HFFc6 (cell line): ENCODE measurements at places on chromosomes 3 and 15. TPM values are rescaled to one million over a fixed set of nuclear protein-coding genes. Genes with fewer than 3 reads are reported as not detected.

DNA sequence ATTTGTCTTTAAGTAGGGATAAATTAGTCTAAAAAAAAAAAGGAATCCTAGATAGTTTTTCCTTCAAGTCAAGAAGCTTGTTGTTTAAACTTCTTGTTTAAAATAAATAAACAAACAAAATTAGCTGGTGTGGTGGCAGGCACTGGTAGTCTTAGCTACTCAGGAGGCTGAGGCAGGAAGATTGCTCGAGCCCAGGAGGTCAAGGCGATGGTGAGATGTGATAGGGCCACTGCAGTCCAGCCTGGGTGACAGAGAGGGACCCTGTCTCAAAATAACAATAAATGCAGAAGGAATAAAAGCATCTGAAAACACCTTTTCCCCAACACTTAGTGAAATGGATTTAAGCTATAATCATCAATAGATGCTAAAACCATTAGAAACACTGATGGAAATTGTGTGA lies 19.0 kb downstream of the GLB1 start:
- H3K27ac ChIP-seq: no peak overlapping the region
- no peak for DNase-seq
- peaks cover 6% of the 10 kb centered on the region; the same call in 1 of the 2 replicates for H3K36me3 ChIP-seq
- no peak overlapping the region for H3K4me3 ChIP-seq

- peak within 1 kb of the TSS; percentile 82 for H3K27ac ChIP-seq
- DNase-seq: peak; percentile 96
- peaks cover 44% of the 10 kb centered on the region for H3K4me1 ChIP-seq
- H3K4me3 ChIP-seq: peak within 1 kb of the TSS; percentile 93
These were observed at the start of gene PARP6 for GRCh38 chr15:72272213-72272996. TSS of gene PARP6 (minus strand) at chr15:72272554. CDS start at chr15:72267477, 5,077 bp downstream.

Gene MUC20
- total RNA-seq: 0.17 TPM in 1 of 2 replicates, not detected in the other

GRCh38 chr15:57018151-57018550 lies 99.7 kb downstream of the TCF12 start:
- no peak overlapping the region for H3K4me3 ChIP-seq
- no peak for DNase-seq
- peaks cover 69% of the 10 kb centered on the region for H3K4me1 ChIP-seq
- peak overlapping the region; percentile 7; the same call in 1 of the 2 replicates for H3K27ac ChIP-seq

DNA sequence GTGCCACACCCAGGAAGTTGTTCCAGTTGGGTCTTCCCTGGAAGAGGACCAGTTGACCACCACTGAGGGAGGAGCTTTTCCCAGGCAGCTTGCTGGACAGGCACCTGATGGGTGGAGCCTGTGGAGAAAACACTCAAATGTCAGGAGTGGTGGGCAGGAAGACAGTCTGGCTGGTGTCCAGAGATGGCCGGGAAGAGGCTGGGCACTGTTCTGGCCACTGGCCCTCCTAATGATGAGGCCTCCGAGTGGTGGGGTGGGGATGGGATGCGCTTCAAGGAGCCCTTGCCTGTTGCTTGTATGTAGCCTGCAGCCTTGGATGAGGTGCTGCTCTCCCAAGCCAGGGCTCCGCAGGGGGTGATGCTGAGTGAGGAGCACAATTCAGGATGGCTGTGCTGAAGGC lies 12.3 kb downstream of the PLEKHO2 start:
- H3K27ac ChIP-seq: peak overlapping the region; percentile 83
- no peak overlapping the region; the same call in 1 of the 2 replicates for H3K4me3 ChIP-seq
- DNase-seq: no peak
- H3K4me1 ChIP-seq: peaks cover 83% of the 10 kb centered on the region

- H3K27me3 ChIP-seq: no peaks in the 10 kb centered on the region
- peak overlapping the region; percentile 39; the same call in 1 of the 2 replicates for H3K4me3 ChIP-seq
These were observed 10.0 kb downstream of the C3orf52 start for GRCh38 chr3:112096176-112096575.

Gene ITIH1
- not detected in 3 replicates for total RNA-seq

GRCh38 chr15:89362203-89363101 lies 27.8 kb upstream of the POLG start:
- peaks cover 79% of the 10 kb centered on the region for H3K27me3 ChIP-seq
- no peaks in the 10 kb centered on the region for H3K4me1 ChIP-seq
- no peaks in the 10 kb centered on the region for H3K36me3 ChIP-seq
- H3K27ac ChIP-seq: no peak overlapping the region
- no peak for DNase-seq

- no peak overlapping the region for H3K27ac ChIP-seq
- no peaks in the 10 kb centered on the region for H3K36me3 ChIP-seq
- no peak for DNase-seq
- H3K27me3 ChIP-seq: no peaks in the 10 kb centered on the region
These were observed 32.4 kb upstream of the SETMAR start for GRCh38 chr3:4270720-4271119.

Gene NPAP1
- total RNA-seq: not detected in 3 replicates

DNA sequence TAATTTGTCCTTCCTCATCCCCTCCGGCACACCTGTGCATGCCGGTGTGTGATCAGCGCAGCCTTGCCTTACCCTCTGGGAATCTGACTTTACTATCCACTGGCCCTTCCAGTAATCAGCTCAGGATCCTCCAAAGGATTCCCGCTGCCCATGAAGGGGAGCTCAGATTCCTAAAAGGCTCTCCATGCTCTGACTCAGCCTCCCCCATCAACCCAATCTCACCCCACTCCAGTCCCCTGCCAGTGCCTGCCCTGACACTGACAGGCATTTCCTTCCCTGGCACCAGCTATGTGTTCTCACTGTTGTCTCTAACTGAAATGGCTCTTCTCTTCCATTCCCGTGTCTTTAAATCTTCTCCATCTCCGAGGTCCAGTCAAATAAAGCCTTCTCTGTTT lies 7.3 kb upstream of the BCL2A1 start:
- peak overlapping the region; percentile 68 for H3K27ac ChIP-seq
- DNase-seq: no peak
- no peak overlapping the region for H3K4me3 ChIP-seq
- no peaks in the 10 kb centered on the region; the same call in 1 of the 2 replicates for H3K27me3 ChIP-seq
- no peaks in the 10 kb centered on the region for H3K36me3 ChIP-seq
- H3K4me1 ChIP-seq: peaks cover 27% of the 10 kb centered on the region

- peaks cover 3% of the 10 kb centered on the region; the same call in 1 of the 2 replicates for H3K36me3 ChIP-seq
- no peak for DNase-seq
- H3K4me1 ChIP-seq: no peaks in the 10 kb centered on the region
- no peak overlapping the region for H3K27ac ChIP-seq
- H3K27me3 ChIP-seq: no peaks in the 10 kb centered on the region
These were observed 403.7 kb downstream of the SOX2 start for GRCh38 chr3:182115328-182116015.

DNA sequence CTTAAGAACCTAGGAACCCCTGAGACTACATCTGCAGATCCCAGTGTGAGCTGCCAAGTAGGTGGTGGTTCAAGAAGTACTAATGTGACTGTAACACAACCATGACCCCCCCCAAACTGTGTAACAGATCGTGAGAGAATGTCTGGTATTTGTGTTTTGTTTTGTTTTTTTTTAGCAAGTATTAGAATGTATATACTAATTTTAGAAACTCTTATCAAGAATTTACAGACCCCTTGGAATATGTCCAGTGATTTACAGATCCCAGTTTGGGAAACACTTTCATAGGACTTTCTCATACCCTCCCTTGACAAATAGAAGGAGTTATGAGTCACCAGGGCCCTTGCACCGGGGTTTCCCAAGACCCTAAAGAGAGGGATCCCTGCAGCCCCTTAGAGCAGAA lies 79.8 kb downstream of the SEMA5B start:
- peaks cover 13% of the 10 kb centered on the region for H3K27me3 ChIP-seq
- no peaks in the 10 kb centered on the region; the same call in 1 of the 2 replicates for H3K36me3 ChIP-seq
- H3K4me3 ChIP-seq: no peak overlapping the region

DNA sequence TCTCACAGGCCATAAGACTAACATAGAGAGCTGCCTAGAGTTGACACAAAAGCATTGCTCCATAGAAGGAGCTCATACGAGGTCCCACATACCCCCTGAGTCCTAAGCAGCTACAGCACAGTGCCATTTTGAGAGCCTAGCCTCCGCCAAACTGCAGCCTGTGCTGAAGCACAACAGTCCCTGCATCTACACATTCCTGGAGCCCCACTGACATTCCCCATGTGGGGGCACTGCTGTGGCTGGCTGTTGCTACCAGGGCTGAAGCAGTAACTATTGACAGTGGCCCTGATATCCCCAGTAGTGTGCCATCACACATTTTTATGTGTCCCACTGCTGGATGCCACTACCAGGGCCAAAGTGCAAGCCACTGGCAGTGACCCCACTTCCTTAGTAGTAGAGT lies 80.3 kb downstream of the CERS3 start:
- no peaks in the 10 kb centered on the region for H3K4me1 ChIP-seq
- peaks cover 14% of the 10 kb centered on the region for H3K36me3 ChIP-seq
- no peak overlapping the region for H3K27ac ChIP-seq
- no peaks in the 10 kb centered on the region; the same call in 1 of the 2 replicates for H3K27me3 ChIP-seq
- DNase-seq: no peak

Gene ROPN1
- total RNA-seq: not detected in 3 replicates

DNA sequence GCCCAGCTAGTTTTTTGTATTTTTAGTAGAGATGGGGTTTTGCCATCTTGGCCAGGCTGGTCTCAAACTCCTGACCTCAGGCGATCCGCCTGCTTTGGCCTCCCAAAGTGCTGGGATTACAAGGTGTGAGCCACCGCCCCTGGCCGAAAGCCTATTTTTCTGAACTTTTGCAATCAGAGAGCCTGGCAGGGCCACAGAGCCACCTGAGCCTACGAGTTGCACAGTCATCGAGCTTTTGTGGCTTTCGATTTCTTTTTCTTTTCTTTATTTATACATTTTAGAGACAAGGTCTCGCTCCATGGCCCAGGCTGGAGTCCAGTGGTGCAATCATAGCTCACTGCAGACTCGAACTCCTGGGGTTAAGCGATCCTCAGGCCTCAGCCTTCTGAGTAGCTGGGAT lies 140.4 kb downstream of the NSMCE3 start:
- H3K27ac ChIP-seq: no peak overlapping the region
- no peaks in the 10 kb centered on the region for H3K36me3 ChIP-seq
- H3K4me3 ChIP-seq: no peak overlapping the region
- H3K27me3 ChIP-seq: peaks cover 14% of the 10 kb centered on the region

DNA sequence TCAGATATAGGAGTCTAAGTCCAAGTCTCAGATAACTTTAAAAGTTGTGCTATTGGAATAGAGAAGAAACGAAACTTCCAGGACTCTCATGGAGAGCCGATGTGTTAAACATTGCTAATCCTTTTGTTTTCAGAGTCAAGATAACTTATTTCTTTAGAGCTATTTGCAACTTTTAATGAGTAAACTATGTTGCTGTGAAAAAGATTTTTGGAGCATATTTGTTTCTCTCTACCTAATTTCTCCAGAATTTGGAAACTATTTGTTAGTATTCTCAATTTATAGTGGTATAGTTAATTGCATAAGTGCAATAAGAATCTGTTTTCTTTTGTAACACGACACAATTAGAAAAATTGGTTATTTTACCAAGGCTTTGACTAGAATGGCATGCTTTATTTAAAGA lies 588.9 kb downstream of the NTRK3 start:
- no peak overlapping the region for H3K27ac ChIP-seq
- no peak overlapping the region for H3K4me3 ChIP-seq
- peaks cover 5% of the 10 kb centered on the region; the same call in 1 of the 2 replicates for H3K36me3 ChIP-seq

- H3K4me1 ChIP-seq: peaks cover 12% of the 10 kb centered on the region
- peaks cover 29% of the 10 kb centered on the region for H3K27me3 ChIP-seq
- no peak overlapping the region for H3K4me3 ChIP-seq
These were observed 28.7 kb downstream of the CACNA2D2 start for GRCh38 chr3:50474717-50475116.

GRCh38 chr3:94379264-94379663 lies 316.4 kb downstream of the NSUN3 start:
- no peaks in the 10 kb centered on the region for H3K36me3 ChIP-seq
- no peaks in the 10 kb centered on the region for H3K4me1 ChIP-seq
- no peak for DNase-seq

- no peak overlapping the region for H3K27ac ChIP-seq
- H3K4me1 ChIP-seq: no peaks in the 10 kb centered on the region
- H3K4me3 ChIP-seq: no peak overlapping the region
- no peaks in the 10 kb centered on the region for H3K27me3 ChIP-seq
- H3K36me3 ChIP-seq: no peaks in the 10 kb centered on the region
These were observed 308.4 kb downstream of the PDCD6IP start for GRCh38 chr3:34106879-34107278.

GRCh38 chr3:30083315-30083714 lies 523.1 kb upstream of the TGFBR2 start:
- H3K4me3 ChIP-seq: no peak overlapping the region
- no peaks in the 10 kb centered on the region for H3K36me3 ChIP-seq
- H3K4me1 ChIP-seq: peaks cover 13% of the 10 kb centered on the region
- no peak for DNase-seq
- H3K27ac ChIP-seq: no peak overlapping the region
- H3K27me3 ChIP-seq: no peaks in the 10 kb centered on the region
